Midbrain (tissue), 1 donor: ENCODE measurements at places on chromosomes 12 and 14.
A peak's percentile ranks its signal among the peaks of the same experiment; 100 is the strongest.

GRCh38 chr14:93984070-93984469 is 7.7 kb upstream of the ASB2 start:
- no peak for DNase-seq

DNA sequence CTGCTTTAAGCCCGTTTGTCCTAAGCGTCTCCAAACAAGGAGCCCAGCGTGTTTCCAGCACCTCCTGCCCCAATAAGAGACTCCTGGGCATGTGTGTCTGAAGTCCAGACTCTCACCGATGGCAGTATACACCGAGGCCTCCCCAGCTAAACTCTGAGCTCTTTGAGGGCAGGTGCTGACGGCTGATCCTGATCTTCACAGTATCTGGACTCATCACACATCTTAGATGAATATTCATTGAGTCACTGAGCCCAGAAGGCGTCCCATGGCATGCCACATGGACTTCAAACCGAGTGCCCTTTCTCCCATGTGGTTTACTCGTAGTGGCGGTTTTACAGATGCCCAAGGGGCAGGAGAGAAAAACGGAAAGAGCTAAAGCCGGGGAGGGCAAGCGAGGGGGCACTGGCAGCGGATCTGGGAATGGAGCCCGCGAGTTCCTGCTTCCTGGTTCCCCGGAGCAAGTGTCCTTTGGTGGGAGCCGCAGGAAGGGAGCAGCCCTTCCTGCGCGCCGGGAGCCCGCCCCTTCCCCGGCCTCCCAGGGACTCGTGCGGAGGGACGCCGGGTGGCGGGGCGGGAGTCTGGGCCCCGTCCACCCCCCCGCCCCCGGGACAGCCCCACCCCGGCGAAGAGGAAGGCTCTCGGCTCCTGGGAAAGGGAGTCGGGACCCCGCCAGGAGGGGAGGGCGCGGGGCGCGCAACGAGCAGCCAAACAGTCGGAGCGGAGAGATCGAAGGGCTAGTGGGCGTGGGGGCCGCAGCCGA is 585 bp upstream of the TEAD4 start:
- no peak for DNase-seq

GRCh38 chr12:15603474-15604085 is 185.6 kb downstream of the EPS8 start:
- DNase-seq: no peak

- DNase-seq: no peak
Observed at GRCh38 chr14:91373591-91374254, 43.9 kb downstream of the CCDC88C start.

DNA sequence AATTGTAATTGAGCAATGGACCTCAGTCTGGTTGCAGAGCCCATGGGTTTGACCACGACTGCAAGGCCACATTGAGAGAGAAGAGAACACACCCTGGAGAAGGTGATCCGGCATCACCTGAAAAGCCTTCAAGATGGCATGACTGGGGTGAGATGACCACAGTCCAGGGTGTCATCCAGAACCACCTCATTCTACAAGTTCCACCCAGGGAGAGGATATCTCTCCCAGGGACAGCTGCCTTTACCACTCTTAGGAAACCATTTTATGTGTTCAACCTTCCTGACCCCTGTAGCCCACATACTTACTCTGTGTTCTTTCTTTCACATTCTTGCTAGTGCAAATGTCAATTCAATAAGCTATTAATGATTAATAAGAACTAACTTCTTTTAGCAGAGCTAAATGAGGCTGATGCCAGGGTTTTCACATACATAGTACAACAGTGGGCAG is 43.4 kb upstream of the CPM start:
- no peak for DNase-seq

- no peak for DNase-seq
Observed at GRCh38 chr12:18797604-18798003, 59.7 kb downstream of the CAPZA3 start.

DNA sequence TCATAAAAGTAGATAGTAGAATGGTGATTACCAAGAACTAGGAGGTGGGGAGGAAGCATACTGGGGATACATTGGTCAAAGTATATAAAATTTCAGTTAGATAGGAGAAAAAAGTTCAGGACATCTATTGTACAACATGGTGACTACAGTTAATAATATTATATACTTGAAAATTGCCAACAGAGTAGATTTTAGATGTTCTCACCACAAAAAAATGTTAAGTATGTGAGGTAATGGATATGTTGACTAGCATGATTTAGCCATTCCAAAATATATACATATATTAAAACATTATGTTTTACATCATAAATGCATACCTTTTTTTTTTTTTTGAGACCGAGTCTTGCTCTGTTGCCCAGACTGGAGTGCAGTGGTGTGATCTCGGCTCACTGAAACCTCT is 31.0 kb downstream of the TMEM116 start:
- DNase-seq: no peak

- peak; percentile 5 for DNase-seq
Observed at GRCh38 chr12:9721394-9722092, 11.4 kb downstream of the CLECL1 start.

GRCh38 chr14:67643713-67644112 is 24.0 kb downstream of the ARG2 start:
- DNase-seq: no peak

GRCh38 chr14:80618751-80619329 is 322.7 kb downstream of the CEP128 start:
- DNase-seq: no peak

GRCh38 chr12:113658006-113658655 is 186.5 kb upstream of the LHX5 start:
- DNase-seq: no peak

DNA sequence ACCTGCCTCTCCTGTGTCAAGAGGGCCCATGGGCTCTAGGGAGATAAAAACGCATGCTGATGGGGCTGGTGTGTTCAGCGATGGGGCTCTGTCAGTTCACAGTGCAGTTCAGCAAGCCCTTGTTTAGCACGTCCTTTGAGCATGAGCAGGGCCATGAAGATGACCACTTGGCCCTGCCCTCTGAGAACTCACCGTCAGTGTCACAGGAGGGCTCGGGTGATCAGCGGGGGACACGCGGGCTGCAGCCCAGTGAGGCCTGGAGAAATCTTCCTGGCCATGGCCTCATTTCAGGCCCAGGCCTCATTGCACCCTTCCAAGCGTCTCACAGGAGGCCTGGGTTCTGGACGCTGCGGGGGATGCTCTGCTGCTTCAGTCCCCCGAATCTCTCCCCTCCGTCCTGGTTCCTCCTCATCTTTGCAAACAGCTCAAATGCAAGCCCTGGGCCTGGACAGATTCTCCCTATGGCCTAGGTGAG is 181.6 kb downstream of the ADGRD1 start:
- no peak for DNase-seq

GRCh38 chr12:49331380-49332222 is 5.4 kb downstream of the C1QL4 start:
- DNase-seq: peak; percentile 78

- DNase-seq: no peak
Observed at GRCh38 chr14:50022661-50023060, 93.7 kb downstream of the VCPKMT start.

- no peak for DNase-seq
Observed at GRCh38 chr14:101116065-101116464, 212.5 kb upstream of the RTL1 start.
